ENCODE measurements at places on chromosomes 3 and 15. TPM values are rescaled to one million over a fixed set of nuclear protein-coding genes. Genes with fewer than 3 reads are reported as not detected.

Gene GOLGA6L4
- total RNA-seq, result 2.4 TPM

Gene GOLGA8S
- total RNA-seq, result not detected

Gene MYZAP
- total RNA-seq, result 1.6 TPM

Gene FETUB
- not detected for total RNA-seq

Gene CHRFAM7A
- 2.0 TPM for total RNA-seq

Gene SPATA12
- not detected for total RNA-seq

Gene GUCA1C
- not detected for total RNA-seq

Gene TIMP4
- 3.3 TPM for total RNA-seq

Gene EIF4E3
- total RNA-seq, result 22.8 TPM

Gene RAB27A
- 8.2 TPM for total RNA-seq

Gene RAB6B
- 43.2 TPM for total RNA-seq

Gene CORO2B
- 19.2 TPM for total RNA-seq

Gene ALDH1A3
- 3.3 TPM for total RNA-seq

Gene TICRR
- 1.2 TPM for total RNA-seq

- DNase-seq, result no peak
Observed at GRCh38 chr15:37138591-37139215, 38.4 kb upstream of the MEIS2 start.

GRCh38 chr3:41053220-41053619 is 146.1 kb upstream of the CTNNB1 start:
- no peak for DNase-seq

DNA sequence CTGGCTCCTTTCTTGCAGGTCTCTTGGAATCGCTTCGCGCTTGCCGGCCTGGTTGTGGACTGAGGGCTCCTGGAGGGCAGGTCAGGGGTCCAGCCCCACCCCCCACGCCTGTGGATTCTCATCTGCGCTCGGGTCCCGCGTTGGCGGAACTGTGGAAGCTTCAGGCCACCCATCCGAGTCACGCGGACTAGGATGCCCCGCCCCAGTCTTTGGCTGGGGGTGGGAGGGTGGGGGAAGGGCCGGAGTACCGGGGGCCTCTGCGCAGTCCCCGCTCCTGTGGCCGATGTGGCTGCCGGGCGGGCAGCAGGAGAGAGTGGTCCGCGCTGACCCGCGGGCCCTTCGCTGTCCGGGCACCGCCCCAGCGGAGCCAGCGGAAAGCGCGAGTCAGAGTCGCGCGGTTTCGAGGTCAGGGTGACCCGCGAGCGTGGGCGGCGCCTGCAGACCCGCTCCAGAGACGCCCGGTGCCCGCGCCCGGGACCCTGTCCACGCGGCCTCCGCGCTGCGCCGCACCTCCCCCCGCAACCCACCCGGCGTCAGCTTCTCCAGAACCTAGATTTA is 114.2 kb downstream of the KLF13 start:
- peak; percentile 58 for DNase-seq

GRCh38 chr15:90287101-90287500 is 21.6 kb downstream of the NGRN start:
- DNase-seq, result no peak

DNA sequence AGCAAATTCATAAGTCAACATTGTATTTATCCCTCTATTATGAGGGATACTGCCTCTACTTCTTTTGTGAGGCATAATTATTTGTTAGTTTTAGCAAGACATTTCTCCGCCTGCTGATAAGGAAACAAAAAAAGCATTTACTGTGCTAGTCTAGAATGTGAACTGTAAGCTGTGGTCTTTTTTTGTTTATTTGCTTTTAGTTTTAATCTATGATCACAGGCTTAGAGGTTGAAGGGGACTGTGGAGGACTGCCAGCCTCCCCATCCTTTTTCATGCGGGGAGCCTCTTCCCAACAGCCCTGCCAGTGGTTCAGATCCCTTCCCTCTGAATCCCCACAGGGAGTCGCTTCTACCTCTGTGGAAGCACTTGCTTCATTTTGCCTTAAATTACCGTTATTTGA is 331.0 kb upstream of the ROPN1 start:
- DNase-seq, result no peak

DNA sequence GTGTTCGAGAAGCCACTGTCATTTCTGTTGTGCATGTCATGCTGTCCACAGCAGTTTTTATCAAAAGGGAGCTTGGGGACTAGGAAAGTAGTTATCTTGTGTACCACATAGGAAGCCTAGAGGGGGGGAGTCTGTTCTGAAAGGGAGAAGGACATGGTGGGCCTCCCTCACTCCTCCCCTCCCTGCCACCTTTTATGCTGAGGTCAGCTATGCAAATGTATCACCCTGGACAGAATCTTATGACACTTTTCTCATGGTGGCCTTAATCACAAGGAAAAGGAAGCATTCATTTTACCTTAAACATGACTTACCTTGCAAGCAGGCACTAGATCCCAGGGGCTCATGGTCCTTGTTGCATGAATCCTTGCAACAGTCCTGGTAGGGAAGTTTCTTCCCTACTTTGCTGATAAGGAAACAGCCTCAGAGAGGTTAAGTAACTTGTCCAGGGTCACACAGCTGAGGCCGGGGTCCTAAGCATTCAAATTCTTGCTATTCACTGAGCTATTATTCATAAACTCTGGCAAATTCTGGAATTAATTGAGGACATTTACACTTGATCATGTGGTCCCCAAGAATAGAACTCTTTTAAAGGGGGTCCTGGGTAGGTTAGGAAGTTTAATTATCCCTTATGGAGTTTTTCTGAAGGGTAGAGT is 81.1 kb upstream of the SLC6A1 start:
- no peak for DNase-seq

DNA sequence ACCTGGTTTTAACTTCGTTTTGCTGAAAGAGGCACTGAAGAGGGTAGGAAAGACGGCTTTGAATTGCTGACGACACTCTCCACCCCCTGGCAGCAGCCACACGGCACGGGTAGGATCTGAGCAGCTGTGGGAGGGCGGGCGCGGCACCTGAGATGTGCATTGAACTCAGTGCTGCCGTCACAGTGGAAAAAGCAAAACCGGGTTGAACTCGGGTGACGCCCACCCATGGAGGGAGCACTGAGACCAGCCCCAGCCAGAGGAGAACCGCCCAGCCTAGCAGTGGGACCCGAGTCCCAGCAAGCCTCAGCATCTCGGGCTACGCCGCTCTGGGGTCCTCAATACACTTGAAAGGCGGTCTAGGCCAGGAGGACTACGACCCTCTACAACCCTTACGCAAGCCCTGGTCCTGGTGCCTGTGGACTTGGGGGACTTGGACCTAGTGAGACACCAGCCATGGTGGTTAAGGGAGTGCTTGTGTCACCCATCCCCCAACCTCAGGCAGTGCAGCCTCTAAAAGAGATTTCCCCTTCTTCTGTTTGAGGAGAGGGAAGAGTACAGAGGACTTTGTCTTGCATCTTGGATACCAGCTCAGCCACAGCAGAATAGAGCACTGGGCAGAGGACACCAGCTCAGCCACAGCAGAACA is 50.0 kb upstream of the RPL35A start:
- DNase-seq, result no peak

DNA sequence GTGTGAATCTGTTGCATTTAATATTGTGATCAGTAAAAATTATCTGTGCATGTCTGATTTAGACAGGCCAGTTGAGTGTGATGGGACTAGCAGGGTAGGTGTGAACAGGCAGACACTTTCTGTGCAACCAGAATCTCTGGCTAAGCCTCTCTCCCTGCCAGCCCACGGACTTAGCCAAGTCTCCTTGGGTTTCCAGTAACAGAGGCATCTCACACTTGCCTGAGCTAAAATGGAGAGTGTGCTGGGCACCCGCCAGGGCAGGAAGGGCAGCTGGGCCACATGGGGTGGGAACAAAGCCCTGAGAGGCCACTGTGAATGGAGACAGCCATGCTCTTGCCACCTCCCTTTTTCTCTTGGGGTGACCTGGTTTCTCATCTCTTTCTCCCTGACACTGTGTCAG is 12.5 kb upstream of the RPS27L start:
- no peak for DNase-seq

- DNase-seq, result no peak
Observed at GRCh38 chr15:67741308-67741707, 84.0 kb upstream of the SKOR1 start.

- DNase-seq, result no peak
Observed at GRCh38 chr15:47412802-47413201, 304.5 kb upstream of the SEMA6D start.

GRCh38 chr15:87365186-87365585 is 891.4 kb downstream of the NTRK3 start:
- no peak for DNase-seq

DNA sequence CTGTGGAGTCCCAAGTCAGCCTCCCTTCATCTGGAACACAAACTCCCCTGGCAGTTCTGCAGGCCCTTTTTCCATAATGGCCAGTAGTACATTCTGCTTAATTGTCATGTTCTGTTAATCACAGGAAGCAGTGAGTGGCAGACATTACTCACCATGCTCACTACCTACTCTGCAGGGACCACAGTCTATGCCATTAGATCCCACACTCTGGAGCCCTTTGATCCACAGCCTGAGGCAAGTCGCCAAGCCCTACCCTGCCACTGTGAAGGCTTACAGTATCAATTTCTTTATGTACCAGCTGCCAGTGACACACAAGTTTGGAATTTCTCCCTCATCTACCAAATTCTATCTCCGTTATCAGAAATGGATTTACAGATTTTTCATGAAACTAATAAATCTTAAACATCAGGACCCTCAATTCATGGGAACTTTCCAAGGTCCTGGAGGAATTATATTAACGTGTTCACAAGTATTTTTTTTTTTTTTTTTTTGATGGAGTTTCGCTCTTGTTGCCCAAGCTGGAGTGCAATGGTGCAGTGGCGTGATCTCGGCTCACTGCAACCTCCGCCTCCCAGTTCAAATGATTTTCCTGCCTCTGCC is 20.6 kb upstream of the WWTR1 start:
- no peak for DNase-seq

DNA sequence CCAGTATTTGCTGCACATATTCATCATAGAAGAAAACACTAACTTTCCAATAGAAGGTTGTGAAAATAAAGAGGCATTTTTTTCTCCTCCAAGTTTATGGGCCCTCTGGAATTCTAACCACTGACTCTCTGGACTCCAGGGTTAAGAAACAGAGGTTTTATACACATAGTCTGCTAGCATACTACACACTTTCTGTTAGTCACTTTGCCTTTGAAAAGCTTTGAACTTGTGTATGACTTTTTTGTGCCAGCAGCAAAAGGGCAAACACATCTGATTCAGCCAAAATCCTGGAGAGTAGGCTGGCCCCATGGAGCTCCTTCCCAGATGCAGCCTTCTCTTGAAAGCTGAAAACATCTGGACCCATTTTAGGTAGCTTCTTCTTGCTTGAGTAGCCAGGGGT is 6.2 kb downstream of the ZIC4 start:
- DNase-seq, result no peak

- peak; percentile 26 for DNase-seq
Observed at GRCh38 chr3:127915115-127915936, at the start of gene KBTBD12. TSS of gene KBTBD12 (plus strand) at chr3:127915232. CDS start at chr3:127923062, 7,830 bp downstream.

- no peak for DNase-seq
Observed at GRCh38 chr3:142275856-142276255, 50.5 kb upstream of the GK5 start.

- DNase-seq, result no peak
Observed at GRCh38 chr15:40942337-40942854, 10.9 kb upstream of the CHAC1 start.

- DNase-seq, result no peak
Observed at GRCh38 chr3:62151591-62151990, 221.8 kb downstream of the FEZF2 start.

- no peak for DNase-seq
Observed at GRCh38 chr15:22786868-22787698, 639 bp downstream of the NIPA1 start.

DNA sequence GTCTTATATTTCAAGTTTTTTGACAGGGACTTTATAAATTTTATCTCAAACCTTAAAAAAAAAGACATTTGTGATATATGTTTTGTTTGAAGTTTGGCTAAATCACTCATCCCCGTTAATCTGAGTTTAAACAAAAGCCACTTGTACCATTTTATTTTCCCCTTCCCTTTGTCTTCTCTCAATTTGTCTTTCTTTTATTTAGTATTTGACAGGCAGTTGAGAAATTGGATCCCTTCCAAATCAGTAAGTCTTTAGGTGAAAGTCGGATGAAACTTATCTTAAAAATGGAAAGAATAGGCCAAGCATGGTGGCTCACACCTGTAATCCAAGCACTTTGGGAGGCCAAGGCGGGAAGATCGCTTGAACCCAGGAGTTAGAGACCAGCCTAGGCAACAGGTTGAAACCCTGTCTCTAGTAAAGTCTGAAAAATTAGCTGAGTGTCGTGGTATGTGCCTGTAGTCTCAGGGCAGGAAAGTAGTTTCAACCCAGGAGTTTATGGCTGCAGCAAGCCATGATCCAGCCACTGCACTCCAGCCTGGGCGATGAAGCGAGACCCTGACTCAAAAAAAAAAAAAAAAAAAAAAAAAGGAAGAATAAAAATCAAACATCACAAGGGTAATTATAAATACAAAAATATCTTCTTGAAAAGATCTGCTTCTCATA is 394.6 kb upstream of the TPM1 start:
- DNase-seq, result no peak

- DNase-seq, result no peak
Observed at GRCh38 chr3:54999159-54999558, 71.3 kb upstream of the LRTM1 start.

- no peak for DNase-seq
Observed at GRCh38 chr3:86990012-86990733, 776 bp downstream of the VGLL3 start.

GRCh38 chr3:123805504-123805903 is 78.6 kb downstream of the MYLK start:
- no peak for DNase-seq

DNA sequence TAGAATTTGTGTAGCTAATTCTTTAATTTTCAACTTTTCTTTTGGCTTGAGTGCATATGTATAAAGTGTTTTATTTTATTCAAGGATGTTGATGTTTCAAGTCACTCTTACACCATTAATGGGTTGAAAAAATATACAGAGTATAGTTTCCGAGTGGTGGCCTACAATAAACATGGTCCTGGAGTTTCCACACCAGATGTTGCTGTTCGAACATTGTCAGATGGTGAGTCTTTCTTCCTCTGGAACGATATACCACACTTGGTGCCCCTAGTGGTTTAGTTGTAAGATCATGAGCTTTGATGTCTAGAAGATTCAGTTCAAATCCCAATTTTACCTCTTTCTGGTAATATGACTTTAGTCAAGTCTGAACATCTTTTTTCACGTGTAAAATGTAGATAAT is 119.3 kb downstream of the HCN4 start:
- DNase-seq, result no peak

Measured in frontal cortex (tissue), 4 donors.